Right renal cortex interstitium (tissue), 3 donors: ENCODE measurements at places on chromosomes 13 and 19. TPM values are rescaled to one million over a fixed set of nuclear protein-coding genes. Genes with fewer than 3 reads are reported as not detected.

FFAR2 gene
- polyA plus RNA-seq: 0.86 TPM

TMEM86B gene
- polyA plus RNA-seq: 2.2 TPM

SIGLEC9 gene
- polyA plus RNA-seq: 1.3 TPM

PSG2 gene
- not detected for polyA plus RNA-seq

PEG3 gene
- polyA plus RNA-seq: 90.9 TPM

SLC25A42 gene
- 19.2 TPM for polyA plus RNA-seq

LATS2 gene
- polyA plus RNA-seq: 25.7 TPM

DNA sequence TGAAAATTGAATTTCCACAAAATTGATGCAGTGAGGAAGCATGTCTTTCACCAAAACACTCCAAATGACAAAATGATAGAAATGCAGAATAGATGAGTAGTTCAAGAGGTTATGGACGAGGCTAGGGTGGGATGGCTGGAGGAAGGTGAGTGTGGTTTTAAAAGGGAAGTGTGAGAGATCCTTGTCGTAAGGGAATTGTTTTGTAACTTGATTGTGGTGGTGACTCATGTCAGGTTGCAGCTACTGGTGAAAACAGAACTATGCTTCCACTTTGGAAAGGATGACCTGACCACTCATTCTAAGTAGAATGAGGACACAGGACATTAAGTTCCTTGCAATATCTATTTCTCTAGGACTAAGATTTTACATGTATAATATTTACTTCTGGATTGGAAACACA lies 345.7 kb downstream of the MTUS2 start:
- DNase-seq: no peak

DNA sequence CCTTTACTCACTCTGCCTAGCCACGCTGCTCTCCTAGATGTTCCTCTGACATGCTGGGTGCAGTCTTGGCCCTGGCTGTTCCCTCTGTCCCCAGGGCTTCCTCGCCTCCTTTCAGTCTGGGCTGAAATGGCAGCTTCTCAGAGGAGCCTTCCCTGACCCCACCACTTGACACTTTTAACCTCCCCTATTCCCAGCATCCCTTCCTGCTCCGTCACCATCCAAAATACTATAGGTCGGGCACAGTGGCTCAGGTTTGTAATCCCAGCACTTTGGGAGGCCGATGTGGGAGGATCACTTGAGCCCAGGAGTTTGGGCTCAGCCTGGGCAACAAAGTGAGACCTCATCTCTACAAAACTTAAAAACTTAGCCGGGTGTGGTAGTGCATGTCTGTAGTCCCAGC lies 2.6 kb downstream of the FAM187B start:
- no peak for DNase-seq

DNA sequence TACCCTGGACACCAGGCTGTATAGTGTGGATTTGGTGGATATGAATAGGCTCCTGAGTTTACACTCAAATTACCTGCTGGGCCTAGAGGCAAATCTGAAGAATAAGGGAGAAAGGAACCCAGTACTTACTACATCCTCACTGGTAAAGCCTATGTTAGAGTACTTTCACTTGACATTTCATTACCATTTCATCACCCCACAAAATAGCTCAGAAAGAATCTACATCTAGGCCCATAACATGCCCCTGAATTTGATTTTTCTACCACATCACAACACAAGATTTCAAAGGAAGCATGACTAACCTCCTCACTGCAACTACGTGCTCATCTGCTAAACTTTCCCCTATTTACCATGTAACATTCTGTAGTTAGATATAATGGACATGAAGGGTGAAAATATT lies 43.3 kb downstream of the VWA8 start:
- no peak for DNase-seq

DNA sequence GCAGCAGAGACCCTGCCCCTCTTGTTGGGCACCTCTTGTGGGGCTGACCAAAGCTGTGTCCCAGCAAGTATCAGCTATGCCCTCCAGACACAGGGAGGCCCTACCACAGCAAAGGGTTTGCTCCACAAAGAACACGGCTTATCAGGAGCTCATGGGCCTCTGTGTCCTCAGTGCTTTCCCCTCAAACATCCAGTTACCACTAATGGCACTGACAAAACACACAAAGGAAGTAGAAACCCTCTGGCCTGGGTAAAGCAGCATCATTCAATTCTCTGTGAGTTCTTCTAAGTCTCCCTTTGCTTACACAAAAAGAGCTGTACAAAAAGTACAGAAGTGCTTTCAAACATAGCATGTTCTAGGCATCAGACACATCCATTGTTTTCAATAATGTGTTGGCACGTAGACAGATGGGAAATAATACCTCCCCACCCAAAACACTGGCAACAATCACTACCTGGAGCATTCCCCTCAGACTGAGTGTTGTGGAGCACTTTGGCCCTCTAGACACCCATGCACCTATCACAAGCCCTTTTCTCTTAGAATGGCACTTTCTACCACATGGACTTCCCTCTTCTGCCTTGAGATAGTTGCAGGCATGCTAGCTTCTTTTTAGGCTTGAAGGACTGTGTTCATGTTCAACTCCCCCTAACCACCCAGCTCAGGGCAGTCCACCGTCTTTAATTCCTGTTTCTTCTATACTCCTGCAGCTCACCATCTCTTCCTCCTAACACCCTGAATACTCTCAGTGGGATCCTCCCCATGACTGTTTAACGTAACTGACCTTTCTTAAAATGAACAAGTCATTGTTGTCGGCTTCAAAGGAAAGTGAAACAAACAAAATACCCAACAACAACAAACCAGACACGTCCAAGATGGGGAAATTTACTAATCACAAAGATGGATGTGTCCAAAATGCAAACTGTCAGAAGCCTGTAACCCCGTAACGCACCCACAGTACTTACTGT lies 43.5 kb downstream of the ATP7B start:
- DNase-seq: no peak

- no peak for DNase-seq
These were observed 180.7 kb downstream of the SLITRK6 start for GRCh38 chr13:85618521-85618920.

DNA sequence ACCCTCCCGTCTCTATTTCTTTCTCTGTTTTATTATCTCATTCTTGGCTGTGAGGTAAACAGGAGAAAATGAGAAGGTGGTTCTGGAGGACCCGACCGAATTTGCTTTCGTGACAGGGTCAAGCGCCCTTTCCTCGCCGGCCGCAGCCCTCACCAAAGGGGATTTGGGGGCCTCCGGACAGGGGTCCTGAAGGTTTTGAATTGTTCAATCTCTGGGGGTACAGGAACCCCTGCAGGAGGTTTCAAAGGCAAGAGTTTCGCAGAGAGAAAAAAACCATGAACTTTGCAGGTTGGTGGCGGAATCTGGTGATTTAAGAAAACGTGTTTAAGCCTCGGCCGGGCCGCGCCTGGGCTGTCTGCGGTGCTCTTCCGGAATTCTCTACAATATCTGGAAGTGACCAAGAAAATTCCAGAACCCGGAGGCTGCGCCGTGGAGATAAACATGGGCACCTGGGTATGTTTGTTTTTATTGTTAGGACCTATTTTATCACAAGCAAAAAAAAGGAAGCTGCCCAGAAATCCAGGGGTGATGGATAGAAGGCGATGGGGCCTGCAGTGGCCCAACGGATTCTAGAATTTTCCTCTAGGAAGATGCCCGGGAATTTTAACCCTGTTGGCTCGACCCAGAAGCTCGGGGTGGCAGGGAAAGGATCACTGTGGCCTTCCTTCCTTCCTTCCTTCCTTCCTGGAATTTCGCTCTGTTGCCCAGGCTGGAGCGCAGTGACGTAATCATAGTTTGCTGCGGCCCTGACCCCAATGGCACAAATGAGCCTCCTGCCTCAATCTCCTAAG lies 14.2 kb upstream of the PTBP1 start:
- no peak for DNase-seq

DNA sequence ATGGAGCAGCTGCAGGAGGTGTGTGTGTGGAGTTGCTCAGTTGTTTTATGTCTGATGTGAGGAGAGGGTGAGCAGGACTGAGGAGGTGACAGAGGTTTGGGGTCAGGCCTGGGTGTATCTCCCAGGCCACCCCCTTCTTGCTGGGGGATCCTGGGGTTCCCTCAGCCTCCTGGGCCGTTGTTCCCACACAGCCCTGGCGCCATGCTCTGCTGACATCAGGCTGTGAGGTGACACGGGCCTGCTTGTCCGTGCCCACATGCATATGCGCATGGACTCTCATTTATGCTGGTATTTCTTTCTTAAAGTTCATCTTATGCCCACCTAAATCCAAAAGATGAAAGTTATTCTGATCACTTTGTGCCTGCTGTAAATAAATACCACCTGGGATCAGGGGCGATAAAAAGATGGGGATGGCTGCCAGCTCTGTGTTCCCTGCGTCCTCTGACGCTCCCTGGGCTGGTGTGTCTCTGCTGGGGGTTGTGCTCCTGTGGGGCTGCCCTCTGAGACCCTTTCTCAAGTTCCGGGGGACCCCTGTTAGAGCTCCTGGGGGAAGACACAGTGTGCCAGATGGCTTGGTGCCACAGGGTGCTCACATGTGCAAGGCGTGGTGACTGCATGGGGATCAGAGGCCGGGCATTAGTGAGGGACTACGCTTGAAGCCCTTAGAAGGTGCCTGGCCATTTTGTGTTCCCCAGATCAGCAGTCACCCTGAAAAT lies 12.6 kb downstream of the NAXD start:
- no peak for DNase-seq

DNA sequence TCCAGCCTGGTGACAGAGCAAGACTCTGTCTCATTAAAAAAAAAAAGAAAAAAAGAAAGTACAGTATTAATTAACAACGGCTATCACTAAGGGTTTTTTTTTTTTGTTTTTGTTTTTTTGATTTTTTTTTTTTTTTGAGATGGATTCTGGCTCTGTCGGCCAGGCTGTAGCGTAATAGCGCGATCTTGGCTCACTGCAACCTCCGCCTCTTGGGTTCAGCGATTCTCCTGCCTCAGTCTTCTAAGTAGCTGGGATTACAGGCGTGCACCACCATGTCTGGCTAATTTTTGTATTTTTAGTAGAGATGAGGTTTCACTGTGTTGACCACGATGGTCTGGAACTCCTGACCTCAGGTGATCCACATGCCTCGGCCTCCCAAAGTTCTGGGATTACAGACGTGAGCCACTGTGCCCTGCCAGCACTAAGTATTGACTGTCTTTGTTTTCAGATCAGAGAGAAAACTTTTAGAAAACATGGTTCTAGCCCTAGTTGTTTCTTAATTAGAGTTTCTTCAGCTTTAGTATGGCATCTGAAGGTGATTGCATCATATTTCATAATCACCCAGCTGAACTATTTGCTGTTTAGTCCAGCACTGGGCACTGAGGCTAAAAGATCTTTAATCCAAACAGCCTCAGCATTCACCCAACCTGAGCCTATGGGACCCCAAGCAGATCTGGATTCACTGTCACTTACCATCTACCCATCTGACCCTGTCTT lies 2.7 kb upstream of the GATAD2A start:
- DNase-seq: no peak

- no peak for DNase-seq
These were observed at the start of gene COL5A3 for GRCh38 chr19:10010247-10010691. Gene COL5A3, minus strand, starts transcription at chr19:10010504. Its CDS starts 119 bp downstream, at chr19:10010385.

GRCh38 chr19:48492925-48493717 lies 18.5 kb downstream of the LMTK3 start:
- DNase-seq: no peak

GRCh38 chr13:36567485-36567884 lies 106.3 kb upstream of the SERTM1 start:
- no peak for DNase-seq
